Caudate nucleus (tissue), 63 donors: ENCODE measurements at places on chromosomes 12 and 14.

- no peak for DNase-seq
Measured at GRCh38 chr12:109592905-109593272, 19.3 kb downstream of the MVK start.

DNA sequence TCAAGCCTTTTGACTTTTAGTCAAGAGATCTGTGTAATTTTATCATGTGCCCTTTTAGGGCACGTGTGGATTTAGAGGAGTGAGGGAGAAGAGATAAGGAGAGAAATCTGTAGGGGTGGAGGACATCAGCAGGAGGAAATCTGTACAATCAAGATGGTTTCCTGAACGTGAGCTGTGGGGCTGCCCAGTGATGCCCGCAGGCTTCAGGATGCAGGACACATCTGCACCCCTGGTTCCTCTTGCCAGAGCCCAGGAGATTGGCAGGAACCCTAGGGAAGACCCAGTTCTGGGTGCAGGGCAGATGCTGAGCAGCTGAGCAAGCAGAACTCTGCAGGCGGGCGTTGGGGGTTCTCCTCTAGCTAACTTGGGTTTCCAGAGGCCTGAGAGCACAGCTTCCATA lies 11.6 kb upstream of the TESPA1 start:
- no peak for DNase-seq

- DNase-seq: no peak
Measured at GRCh38 chr12:76830436-76830835, 48.4 kb downstream of the CSRP2 start.

- no peak for DNase-seq
Measured at GRCh38 chr14:75460394-75460793, 32.6 kb downstream of the JDP2 start.

- DNase-seq: no peak
Measured at GRCh38 chr14:91365552-91365951, 52.1 kb downstream of the CCDC88C start.

GRCh38 chr14:103905842-103906456 lies 22.3 kb upstream of the TDRD9 start:
- no peak for DNase-seq

DNA sequence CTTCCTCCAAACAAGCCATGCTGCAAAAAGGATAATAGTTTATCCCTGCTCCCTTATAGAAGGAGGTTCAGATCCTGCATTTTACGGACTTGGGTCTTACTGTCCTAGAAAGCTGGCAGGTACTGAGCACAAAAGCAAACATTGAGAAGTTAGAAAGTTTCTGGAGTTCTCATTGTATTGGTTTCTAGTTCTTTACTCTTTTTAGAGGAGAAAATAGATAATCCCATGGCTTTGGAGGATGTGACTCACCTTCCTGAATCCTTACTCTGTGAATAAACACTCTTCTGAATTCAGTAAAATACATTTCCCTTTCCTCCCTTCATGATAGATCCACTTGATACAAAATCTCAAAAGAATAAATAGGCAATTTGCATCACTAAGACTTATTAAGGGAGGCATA lies 188.9 kb downstream of the NPAS3 start:
- DNase-seq: no peak

DNA sequence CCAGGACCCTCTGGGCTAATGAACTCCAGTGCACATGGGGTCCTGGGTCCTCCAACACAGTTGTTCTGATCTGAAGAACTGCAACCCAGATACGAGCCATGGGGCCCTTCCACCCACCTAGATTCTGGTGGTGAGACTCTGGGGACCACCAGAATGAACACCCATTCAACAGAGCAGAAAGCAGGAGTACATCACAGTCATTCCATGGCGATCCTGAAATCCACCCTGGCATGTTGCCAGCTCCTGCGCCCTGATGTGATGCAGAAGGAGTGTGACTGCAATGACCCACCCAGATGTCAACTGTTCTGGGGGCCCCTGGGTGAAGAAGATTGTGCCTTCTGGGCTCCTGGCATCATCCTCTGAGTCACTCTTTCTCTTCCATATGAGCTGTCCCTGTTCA lies 211.6 kb downstream of the KIF26A start:
- DNase-seq: no peak

DNA sequence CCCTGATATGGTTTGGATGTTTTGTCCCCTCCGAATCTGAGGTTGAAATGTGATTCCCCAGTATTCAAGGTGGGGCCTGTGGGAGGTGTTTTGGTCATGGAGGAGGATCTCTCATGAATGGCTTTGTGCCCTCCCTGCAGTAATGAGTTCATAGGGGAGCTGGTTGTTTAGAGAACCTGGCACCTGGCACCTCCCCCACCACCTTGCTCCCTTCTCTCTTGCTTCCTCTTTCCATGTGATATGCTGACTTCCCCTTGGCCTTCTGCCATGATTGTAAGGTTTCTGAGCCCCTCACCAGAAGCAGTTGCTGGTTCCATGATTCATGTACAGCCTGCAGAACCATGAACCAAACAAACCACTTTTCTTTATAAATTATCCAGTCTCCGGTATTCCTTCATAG lies 32.6 kb downstream of the CD163L1 start:
- DNase-seq: no peak

DNA sequence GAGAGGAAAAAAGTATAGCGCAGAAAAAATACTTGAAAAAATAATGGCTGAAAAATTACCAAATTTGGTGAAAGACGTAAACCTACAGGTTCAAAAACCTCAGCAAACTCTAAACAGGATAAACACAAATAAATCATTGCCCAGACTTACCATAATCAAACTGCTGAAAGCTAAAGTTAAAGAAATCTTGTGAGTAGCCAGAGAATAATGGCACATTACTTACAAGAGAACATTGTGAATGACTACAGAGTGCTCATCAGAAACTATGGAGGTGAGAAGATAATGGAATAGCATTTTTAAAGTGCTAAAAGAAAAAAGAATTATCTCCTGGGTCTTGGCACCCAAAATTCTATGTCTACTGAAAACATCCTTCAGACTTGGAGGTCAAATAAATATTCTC lies 36.0 kb downstream of the ATF1 start:
- DNase-seq: no peak

DNA sequence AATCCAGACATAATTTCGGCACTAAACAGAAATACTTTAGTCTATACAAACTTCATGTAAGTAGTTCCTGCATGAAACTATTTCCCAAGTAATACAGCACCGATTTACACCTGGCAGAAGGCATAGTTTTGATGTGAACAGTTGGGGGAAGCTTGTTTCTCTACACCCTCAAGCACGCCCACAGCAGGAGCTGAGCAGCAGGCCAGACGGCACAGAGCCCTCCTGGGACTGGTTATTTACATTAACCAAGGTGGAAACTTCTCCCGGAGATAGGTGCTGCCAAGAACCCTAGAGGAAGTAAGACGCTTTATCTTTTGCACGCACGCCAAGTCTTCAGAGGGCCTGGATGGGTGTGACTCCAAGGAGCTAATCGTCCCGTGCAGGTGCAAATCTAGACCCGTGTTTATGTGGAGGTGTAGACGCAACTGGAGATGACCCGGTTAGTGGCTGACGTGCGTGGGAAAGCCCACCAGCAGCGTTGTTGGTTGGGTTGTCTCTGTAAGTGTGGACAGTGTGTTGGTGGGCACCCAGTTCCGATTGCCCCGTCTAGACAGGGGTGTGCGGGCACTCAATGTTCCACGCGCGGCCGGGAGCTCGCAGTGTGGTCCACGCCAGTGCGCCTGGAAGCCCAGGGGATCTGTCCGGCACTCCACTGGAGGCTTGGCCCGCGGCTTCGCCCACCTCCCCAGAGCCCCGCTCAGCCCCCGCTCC lies 767 bp upstream of the TCP11L2 start:
- DNase-seq: peak; percentile 55

DNA sequence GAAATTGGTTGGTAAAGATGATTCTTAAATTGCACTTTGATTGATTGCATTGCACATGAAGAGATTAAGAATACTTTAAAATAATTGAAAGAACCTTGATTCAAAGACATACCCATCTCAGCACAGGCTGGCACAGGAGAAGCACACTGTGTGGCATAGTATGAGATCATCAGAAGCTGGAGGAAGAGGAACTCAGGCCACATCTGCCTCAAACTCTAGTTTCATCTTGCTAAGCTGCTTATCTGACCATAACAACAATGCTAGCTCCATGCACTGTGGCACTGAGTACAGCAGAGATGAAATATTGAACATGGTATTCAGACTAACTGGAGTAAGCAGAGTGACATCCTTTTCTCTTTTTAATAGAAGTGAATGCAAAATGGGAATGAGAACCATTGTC lies 99.1 kb downstream of the TBC1D30 start:
- DNase-seq: no peak

DNA sequence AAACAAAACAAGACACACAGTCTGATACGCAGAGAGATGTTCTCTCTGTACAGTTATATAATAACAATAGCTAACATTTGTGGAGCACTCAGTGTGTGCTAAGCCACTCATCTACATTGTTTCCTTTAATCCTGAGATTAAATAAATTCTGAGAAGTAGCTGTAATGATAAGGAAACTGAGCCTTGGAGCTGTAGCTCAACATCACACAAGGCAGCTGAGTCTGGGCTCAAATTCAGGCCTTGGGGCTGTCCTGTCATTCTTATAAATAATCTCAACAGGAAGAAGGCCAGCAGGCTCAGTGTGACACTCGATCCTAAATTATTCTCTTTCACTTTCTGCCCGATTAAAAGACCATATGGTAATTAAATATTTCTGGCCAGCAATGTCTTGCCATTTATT lies 24.5 kb downstream of the CDKN1B start:
- DNase-seq: no peak

DNA sequence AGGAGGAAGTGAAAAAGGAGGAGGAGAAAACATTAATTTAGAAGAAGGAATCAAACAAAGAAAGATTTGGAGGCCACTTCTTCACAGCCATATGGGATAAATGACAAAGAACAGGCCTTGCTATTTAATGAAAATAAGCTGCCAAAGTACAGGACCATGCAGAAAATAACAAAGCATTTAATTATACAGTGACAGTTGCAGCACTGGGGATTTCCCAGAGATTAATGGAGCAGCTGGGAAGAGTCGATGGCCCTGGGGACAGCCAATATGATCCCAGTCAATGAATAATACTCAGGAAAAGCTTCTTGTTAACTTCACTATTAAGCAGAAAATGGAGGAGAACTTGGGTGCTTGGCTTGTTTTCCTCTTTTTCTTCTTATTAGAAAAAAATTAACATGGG lies 34.6 kb downstream of the RERG start:
- DNase-seq: no peak

DNA sequence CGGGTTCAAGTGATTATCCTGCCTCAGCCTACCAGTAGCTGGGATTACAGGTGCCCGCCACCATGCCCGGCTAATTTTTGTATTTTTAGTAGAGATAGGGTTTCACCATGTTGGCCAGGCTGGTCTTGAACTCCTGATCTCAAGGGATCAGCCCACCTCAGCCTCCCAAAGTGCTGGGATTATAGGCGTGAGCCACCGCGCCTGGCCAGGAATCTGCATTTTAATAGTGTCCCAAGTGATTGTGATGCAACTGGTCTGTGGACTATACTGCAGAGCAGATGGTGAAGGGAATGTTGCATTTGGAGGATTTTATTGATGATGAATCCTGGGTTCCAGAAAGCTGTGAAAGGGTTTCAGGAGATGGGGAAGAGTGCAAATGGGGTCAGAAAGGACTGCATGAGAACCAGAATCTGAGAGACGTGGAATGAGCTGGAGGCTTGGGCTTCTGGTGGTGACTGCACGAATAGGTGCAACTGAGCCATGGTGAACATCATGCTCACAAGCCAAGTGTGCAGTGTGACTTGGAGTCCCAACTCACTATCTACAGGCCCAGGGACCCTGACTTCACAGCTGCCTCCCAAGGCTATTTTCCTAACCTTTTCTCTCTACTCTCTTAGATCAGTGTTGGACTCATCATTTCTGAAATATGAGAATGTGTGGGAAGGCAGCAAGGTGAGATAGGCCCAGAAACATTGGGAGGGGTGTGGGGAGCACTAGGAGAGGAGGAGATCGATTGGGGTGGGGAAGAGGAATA lies 4.5 kb downstream of the RPS26 start:
- no peak for DNase-seq

- DNase-seq: no peak
Measured at GRCh38 chr14:101564819-101565698, 3.8 kb downstream of the DIO3 start.

GRCh38 chr12:57296291-57296690 lies 45.3 kb upstream of the STAC3 start:
- DNase-seq: no peak

DNA sequence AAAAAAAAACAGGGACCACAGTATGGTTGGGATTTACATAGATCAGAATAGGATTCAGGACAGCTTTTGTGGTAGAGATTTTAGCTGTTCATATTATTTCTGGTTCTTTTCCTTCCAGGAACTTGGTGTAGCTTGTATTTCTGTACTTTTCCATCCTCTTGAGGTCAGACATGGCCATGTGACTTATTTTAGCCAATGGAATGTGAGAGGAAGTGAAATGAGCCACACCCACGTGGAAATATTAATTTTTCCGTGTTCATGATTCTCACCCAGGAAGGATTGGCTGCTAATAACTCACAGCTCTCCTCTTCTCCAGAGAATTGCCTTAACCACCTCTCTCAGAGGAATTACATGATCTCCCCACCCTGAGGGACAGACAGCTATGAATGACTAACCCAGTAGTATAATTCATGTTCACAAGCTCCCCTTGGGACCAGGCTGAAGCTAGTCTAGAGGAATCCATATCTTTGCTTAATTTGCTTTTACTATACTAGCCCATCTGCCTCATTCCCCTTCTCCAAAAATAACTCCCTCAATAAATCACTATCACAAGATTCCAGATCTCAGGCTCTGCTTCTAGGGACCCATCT lies 340.4 kb downstream of the NUAK1 start:
- no peak for DNase-seq
